ENCODE measurements at places on chromosomes 13 and 19.

GRCh38 chr19:4388337-4389063 is 11.8 kb downstream of the SH3GL1 start:
- no peak for DNase-seq

DNA sequence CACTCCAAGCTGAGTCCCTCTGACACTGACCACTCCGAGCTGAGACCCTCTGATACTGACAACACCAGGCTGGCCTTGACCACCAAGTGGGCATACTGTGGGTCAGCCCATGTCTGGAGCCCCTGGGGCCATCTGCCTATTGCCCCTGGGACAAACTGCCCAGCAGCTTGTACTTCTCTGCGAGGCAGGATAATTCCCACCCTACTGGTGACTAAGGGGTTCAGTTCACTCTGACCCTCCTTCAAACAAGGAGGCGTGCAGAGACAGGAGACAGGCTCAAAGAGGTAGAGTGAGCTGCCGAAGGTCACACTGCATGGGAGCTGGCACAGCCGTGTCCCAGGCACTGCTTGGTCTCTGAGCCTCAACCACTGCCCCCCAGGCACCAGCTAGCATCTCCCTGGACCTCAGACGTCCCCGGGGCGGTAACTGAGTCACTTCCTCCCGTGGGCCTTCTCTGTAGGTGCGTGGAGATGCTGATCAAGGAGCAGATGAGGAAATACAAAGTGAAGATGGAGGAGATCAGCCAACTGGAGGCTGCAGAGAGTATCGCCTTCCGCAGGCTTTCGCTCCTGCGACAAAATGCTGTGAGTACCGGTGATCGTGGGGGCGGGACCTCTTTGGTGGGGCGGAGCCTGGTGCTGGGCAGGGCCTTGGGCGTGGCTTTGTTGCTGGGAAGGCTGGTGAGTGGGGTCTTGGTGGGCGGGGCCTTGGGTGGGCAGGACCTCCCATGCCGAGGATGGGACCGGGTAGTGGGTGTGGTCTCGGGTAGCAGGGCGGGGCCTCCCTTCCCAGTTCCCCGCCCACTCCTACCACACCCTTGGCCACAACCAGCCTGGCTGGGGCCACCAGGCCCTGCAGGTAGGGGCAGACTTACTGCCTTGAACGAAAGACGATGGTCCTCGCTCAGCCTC is 5.8 kb upstream of the USE1 start:
- DNase-seq = no peak

DNA sequence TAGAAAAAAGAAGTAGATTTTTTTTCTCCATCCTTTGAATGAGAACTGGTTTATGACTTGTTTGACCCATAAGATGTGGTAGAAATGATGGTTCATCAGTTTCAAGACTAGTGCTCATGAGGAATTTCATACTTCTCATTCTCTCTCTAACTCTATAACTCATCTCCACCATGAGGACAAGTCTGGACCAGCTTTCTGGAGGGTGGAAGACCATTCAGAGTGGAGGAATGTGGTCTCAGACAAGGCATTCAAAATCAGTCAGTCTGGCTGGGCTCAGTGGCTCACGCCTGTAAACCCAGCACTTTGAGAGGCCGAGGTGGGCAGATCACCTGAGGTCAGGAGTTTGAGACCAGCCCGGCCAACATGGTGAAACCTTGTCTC is 3.5 kb upstream of the EID2 start:
- DNase-seq = no peak

DNA sequence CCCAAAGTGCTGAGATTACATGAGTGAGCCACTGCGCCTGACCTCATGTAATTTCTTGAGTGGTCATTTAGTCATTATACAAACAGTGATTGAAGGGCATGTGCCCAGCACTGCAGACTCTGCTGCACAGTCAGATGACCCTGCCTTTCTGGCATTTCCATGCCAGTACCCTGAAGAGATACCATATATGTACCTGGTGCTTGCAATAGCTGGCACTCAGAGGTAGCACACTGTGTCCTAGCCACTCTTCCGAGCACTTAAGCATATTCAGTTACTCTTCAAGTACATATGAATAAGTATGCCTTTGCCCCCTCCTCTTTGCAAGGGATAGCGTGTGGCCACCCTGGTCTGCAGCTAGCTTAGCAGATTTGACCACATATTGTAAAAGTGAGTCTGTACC is 15.5 kb downstream of the STX10 start:
- DNase-seq = no peak

- no peak for DNase-seq
Observed at GRCh38 chr13:95003019-95003813, 290.9 kb upstream of the SOX21 start.
